Mesothelial cell of epicardium (in vitro differentiated cells): ENCODE measurements at places on chromosomes 5 and 9.

GRCh38 chr9:4228606-4229005 lies 71.3 kb downstream of the GLIS3 start:
- no peak for DNase-seq

- DNase-seq: no peak
Observed at GRCh38 chr5:159935946-159936345, 19.7 kb downstream of the ADRA1B start.

GRCh38 chr5:64077589-64077988 lies 88.1 kb upstream of the RNF180 start:
- no peak for DNase-seq

- no peak for DNase-seq
Observed at GRCh38 chr5:157857816-157858526, 974 bp downstream of the CLINT1 start.

DNA sequence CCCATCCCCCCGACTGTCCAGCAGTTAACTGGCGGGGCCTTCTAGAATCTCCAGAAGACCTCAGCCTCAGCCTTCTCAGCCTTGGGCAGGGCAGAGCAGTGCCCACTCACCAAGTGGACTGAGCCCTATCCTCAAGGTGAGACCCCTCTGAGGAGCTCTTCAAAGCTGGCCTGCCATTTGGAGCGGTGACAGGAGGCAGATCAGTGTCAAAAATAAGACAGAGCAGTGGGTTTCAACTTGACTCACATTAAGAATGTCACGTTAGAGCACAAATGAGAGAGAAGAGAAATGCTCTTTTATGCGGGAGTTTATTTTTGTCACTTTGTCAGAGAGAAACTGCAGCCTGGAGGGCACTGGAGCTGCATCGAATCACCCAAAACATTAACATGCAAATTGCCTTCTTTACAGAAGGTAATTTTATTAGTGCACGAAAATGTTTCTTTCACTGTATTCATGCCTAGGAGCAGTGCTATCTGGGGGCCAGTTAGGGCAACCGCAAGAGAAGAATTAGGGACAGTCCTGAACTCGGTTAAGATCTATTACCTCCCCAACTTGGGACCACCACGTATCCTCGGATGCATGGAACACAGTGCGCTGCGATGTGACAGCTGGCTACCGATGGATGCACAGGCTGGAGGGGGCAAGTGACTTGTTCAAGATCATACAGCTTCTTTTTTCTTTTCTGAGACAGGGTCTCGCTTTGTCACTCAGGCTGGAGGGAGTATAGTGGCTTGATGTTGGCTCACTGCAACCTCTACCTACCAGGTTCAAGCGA lies 188.5 kb downstream of the DAB2IP start:
- DNase-seq: no peak

DNA sequence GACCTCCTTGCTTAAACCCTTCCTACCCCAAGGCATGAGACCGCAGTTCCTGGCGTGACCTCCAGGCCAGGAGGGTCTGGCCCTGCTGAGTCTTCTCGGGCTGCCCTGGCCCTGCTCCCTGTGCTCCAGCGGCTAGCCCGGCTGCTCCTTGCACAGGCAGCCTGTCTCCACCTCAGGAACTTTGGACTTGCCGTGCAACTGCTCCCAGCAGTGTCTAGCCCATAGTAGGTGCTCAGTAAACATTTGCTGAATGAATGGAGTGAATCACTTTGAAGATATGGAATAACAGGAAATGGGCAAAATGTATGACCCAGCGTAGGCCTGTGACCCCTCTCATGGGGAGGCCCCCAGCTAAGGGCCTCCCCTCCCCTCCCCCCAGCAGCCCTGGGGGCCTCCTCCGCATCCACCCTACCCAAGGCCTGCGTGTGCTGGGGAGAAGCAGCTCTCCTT lies 127.1 kb downstream of the ZNF354C start:
- DNase-seq: no peak

- DNase-seq: no peak
Observed at GRCh38 chr5:1216211-1216917, 8.8 kb upstream of the SLC6A18 start.

DNA sequence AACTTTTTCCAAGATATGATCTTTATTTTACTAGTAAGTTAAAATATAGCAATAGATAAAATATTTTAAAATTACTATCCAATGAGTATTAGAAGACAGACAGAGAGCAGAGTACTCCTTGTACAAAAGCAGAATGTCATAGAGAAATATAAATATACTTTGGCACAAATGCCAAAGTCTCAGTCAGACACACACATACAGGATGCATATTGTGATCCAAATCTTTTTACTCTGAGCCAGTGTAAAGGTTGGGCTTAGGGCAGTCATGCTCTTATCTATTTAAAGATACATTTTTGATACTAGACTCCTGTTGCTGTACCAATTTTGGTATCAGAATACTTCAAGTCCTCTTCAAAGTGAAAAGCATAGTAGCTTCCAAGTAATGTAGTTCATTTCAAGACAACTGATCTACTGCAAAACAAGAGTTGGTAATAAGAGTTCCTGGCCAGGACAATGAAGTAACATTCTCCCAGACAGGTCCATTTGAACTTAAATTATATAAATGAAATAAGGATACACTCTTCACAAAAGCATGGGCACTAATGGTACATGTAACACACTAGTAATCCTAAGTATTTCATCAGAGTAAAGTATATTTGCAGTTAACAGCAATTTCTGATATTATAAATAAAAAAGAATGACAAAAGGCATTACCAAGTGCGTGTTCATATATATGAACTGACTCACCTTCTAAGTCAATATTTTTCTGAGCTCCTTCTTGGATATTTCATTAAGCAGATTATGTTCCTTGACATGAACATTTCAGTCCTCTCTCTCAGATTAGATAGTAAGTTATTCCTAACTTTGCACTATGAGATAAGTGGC lies 10.5 kb downstream of the PFDN1 start:
- DNase-seq: no peak

DNA sequence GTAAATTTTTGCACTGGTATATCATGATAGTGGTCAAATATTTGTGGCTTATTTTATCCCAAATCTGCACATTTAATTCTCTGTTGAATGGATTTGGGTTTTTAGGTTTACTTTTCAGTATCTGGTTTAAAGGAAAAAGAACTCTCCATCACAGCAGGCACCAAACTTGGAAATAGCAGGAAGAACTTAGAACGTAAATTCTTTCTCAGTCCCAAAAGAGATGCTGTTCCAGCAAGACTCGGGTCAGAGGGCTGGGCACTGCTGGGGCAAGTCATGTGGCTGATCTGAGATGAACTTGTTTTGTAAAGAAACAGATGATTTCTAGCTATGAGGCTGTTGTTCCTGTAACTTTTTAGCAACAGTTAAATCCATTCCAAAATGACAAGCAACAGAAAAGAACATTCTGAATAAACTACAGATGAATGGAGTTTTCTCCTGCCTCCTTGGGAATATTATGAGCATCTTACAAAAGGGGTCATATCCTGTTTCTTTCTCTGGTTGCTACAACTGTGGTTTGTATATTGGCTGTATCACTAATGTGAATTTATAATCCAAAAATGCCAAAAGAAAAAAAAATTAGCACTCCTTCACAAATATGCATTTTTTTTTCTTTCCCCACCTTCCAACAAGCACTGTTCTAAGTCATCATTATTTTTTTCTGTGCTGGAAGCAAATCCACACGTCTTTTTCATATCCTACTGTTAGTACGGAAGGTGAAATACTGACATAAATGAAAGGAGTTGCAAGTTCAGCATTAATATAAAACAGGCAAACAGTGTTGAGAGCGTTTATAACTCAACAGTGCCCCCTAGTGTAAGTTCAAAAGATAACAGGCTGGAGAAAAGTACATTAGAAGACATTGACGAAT lies 31.1 kb downstream of the OR2K2 start:
- no peak for DNase-seq

- no peak for DNase-seq
Observed at GRCh38 chr5:158152136-158152535, 293.2 kb upstream of the CLINT1 start.

DNA sequence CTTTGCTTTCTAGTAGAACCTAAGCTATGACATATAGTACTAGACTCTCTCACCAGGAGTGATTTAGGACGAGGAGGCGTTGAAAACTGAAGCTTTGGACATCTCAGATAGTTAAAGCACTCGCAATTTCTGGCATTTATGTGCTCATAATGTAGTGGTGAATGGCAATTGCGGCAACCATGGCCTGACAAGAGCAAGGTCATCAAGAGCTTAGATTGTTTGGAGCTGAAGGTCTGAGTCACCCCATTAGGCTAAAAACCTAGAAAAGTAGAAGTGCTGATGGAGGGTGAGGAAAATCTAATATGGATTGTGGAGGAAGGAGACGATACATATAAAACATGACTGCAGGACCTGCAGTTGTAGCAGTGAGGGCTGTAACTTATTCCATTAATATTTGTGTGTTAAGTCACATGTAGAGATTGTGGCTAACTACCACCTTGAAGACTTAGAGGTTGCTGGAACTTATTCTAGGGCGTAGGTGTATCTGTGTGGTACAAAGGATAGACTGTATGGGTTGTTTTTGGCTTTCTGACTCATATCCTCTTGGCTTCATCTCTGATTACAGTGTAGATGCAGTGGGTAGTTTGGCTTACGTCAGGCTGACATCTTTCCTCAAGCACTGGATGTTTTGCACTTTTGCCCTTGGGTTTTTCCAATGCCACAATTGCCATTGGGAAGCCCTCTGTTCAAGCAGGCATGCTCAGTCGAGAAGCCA lies 138.9 kb upstream of the CDKN2B start:
- DNase-seq: no peak

DNA sequence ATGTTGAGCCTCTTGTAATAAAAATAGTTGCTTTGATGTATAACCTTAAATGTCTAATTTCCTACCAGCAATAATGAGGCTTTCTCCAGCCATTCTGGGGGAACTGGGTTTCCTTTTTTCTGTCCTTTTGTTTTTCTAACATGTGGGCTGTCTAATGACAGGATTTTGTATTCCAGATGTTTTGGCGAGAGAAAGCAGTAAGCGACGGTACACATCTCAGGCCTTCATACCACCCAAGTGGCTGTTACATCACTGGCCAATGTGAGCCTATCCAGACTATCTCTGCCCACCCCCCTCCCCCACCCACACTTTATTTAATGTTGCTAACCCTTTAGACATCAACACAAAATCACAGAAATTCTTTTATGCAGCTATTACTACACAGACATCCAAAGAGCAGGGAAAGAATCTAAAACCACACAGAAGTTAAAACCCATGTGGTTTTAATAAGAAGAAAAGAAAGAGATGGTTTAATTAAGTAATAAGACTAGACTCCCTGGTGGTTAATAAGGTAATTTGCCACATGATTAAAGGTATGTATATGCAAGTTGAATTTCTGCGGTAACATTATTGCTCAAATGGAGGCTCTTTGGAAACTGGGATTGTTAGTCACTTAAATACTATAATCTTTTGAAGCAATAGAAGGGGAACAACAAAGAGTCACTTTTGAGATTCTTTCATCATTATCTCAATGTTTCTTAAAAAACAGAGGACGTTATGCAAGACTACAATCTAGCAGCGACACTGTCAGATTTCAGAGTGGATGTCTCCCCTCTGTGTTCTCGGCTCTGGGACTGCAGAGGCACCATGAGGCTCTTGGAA lies 365.1 kb downstream of the ENC1 start:
- DNase-seq: no peak

GRCh38 chr9:118170032-118170955 lies 466.1 kb downstream of the TLR4 start:
- DNase-seq: peak; percentile 39

- no peak for DNase-seq
Observed at GRCh38 chr9:92610470-92611420, 59.2 kb downstream of the IPPK start.

- DNase-seq: no peak
Observed at GRCh38 chr9:131008909-131009618, at the start of gene LAMC3. Gene LAMC3 (plus strand): TSS chr9:131009174. CDS start chr9:131009215, 41 bp downstream.

- no peak for DNase-seq
Observed at GRCh38 chr5:39024005-39024404, 50.2 kb downstream of the RICTOR start.

GRCh38 chr9:69857131-69857530 lies 36.5 kb downstream of the CFAP95 start:
- DNase-seq: no peak

GRCh38 chr9:84297162-84297821 lies 43.3 kb downstream of the SLC28A3 start:
- DNase-seq: no peak

DNA sequence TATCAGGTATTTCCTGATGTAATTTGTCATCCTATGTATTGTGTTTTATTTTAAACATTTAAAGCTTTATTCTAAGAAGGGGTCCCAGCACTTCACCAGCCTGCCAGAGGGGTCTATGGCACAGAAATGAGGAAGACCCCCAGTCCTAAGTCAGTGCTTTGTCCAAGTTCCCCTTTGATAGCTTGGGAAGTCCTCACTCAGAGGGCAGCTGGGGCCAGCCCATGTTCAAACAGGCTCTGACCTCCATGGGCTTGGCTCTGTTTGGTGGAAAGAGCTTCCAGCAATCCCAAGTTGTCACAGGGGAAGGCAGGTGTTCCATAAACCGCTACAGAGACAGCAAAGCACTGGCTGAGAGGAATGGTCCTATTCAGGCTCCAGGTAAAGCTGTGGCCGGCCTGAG lies 26.6 kb upstream of the AKNA start:
- no peak for DNase-seq

- no peak for DNase-seq
Observed at GRCh38 chr5:10935536-10935935, 174.5 kb upstream of the DAP start.

DNA sequence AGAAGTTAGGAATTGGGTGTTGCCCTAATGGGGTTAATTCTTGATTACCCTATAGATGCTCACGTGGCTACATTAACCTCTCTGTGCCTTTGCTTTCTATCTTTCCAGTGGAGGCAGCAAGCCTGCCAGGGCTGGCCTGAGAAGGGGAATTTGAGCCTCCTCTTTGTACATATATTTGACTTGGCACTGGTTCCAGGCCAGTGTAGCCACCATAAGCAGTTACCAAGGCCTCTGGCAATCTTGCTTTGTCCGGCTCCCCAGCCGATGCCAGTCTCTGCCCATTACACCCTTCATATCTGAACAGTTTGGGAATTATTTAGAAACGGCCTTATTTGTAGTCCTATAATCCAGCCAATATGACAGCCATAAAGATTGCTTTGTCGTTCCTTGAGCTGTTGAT lies 58.6 kb upstream of the PPARGC1B start:
- DNase-seq: no peak

DNA sequence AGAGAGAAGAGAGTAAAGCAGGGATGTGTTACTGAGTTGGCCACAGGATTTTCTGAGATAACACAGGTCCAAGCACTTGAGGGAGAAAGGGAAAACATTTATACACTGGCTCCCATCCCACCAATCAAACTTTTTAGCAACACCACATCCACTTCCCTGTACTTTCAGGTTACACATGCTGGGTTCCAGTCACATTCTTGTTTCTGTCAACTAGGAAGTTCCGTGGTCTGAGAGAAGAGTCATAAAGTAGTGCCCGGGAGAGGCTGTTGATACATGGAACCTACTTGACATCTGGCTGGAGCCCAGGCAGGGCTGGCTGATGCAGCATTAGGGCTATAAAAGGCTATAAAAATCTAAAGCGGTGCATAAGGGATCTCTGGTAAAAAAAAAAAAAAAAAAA lies 473.9 kb upstream of the COX7C start:
- DNase-seq: no peak

DNA sequence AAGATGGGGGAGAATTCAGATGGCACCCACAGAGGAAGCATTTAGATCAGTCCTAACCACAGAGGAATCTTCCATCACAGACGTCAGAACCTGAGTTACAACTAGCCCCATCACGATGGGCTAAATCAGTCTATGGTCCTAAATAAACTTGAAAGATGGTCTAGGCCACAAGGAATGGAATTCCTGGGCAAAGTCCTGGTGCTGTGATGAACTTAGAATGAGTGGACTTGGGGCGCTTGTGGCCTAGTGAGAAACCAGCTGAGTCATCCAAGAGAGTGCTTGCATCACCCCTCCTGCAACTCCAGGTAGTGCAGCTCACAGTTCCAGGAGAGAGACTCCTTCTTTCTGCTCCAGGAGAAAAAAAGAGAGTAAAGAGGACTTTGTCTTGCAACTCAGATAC lies 722.9 kb upstream of the RGMB start:
- DNase-seq: no peak
